Effector memory CD4-positive, alpha-beta T cell (primary cell): ENCODE measurements at places on chromosomes 12 and 14.
A peak's percentile ranks its signal among the peaks of the same experiment; 100 is the strongest.

DNA sequence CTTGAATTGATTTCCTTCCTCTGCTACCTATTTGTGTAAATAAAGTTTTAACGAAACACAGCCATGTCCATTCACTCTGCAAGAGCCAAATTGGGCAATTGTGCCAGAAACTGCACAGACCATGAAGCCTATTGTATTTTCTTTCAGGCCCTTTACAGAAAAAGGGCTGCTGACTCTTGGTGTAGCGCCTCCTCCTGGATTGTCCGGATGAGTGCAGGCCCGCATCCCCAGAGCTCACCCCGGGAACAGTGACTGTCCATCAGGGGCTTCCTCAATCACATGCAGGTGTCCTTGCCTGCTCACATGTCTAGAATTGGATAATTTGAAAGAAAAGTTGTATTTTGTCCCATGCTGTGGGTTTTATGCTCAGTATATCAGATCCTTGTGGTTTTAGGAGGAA, 1282.2 kb downstream of the AACS start:
- no peak for DNase-seq

DNA sequence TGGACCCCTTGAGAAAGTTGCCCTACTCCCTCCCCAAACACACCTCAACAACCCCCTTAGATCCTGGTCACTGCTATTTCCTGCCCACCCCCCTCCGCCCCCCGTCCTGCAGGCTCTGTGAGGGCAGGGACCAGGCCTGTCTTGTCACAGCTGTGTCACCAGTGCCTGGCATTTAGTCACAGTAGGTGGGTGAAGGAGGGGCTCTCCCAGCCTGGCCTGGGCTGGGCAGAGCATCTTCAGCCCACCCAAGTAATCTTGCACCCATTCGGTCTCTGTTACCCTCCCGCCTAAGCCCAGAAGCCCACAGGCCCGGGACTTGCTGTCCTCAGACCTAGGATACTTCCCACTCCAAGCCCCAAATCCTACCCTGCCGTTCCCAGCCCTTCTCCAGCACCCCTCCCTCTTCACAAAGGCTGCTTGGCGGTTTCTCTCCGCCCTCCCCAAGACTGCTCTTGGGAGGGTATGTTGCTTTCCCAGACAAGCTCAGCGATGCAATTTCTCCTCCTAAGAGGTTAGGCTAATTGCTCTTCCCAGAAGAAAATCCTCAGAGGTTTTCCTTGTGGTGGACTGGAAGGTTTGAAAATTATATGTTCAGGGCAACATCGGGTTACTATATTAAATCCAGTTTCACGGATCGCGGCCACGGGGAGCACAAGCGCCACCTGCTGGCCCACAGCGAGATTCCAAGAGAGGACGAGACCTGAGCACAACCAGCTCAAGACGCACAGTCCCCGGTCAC, 50.8 kb upstream of the ZFP36L1 start:
- DNase-seq, result peak; percentile 47

DNA sequence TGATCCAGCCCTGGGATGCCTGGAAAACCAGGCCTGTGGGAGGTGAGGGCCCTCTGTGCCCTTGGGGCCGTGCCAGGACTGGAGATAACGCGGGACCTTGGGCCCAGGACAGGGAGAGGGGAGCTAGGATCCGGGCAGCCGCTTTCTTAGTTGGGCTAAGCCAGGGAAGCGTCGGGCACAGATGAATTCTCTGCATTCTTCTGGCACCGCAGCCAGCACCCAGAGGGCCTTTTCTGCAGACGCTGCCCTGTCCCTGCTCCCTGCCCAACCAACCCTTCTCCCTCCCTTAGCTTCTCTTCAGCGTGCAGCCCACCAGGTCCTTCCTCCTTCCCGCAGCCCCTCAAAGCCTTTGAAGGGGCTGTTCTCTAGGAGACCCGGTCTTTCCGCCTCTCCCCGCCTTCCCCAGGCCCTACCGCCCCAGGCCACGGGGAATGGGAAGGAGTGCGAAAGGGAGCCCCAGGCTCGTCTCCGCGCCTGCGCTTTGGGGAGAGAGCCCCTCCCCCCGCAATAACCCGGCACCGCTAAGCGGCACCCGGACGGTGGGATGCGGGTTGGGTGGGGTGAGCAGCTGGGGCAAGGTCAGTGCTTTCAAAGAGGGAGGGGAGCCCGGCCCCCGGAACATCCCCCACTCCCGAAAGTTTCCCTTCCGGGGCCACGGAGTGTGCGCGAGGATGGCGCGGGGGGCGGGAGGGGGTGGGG, 663 bp downstream of the NCKAP5L start:
- DNase-seq, result peak; percentile 7

DNA sequence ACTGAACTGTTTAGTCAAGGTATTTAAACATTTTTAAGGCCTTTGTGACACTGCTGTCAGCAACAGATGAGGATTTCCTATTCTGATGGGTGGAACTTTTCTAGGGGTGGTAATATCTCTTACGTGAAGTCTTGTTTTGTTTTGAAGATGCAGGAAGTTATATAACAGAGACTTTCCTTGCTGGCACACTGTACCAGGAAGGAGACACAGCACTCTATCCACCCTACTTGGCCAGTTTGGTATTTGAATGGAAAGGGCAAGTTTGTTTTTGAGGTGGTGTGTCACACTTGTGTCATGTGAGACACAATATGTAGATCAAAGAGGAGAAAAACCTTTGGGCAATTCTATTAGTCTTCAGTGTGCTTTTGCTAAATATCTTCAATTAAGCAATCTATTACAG, 51.6 kb upstream of the SRP54 start:
- peak; percentile 29 for DNase-seq
